ENCODE measurements at places on chromosomes 12 and 14.

- DNase-seq, result no peak
Observed at GRCh38 chr12:27123642-27124041, 41.3 kb upstream of the C12orf71 start.

DNA sequence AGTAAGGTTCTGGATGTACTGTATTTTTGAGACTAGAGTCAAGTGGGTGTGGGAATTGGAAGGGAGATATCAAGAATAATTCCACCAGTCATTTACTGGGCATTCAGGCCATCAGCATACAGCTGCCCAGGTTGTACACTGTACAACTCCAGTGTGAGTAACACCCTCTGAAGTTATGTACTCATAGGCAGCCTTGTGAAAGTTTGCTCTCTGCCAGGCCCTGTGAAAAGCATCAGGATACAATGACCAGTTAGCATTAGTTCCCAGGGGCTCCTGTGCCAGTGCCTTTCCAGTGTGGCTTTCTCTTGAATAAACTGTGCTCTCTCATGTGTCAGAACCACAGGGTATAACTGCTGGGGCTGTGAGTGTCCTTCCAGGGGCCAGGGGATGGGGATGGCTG, 89.7 kb downstream of the LGMN start:
- no peak for DNase-seq

- no peak for DNase-seq
Observed at GRCh38 chr12:62789851-62790250, 145.1 kb downstream of the PPM1H start.

- no peak for DNase-seq
Observed at GRCh38 chr14:60095781-60096450, 4.2 kb downstream of the PCNX4 start.

- no peak for DNase-seq
Observed at GRCh38 chr12:2785017-2785416, 9.8 kb upstream of the FKBP4 start.

DNA sequence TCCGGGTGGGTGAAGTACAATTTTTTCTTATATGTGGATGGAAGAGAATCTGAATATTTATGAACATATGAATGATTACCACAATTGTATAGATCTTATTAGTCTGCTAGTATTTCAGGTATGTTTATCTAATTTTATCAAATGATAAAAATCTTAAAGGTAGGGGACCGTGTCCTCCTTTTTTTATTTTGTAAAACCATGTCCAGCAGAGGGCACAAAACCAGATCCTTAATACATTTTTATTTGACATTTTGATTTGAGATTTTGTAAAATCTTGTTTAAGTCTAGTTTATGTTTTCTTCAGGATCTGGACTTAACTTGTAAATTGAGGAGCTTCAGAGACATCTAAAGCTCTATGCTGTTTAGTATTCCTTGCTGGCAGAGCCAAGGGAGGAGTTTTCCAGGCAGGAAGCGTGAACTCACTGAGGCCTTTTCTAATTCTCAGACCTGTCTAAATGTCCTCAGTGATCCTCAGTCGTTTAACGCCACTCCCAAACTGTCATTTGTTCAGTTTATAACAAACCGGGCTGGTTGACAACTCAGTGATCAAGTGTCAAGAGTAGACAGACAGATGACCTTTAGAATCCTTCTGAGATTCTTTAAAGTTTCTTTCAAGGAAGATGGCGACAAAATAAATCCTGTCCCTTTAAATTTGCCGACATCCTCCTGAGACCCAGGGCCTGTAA, 263.9 kb downstream of the KTN1 start:
- DNase-seq, result no peak

DNA sequence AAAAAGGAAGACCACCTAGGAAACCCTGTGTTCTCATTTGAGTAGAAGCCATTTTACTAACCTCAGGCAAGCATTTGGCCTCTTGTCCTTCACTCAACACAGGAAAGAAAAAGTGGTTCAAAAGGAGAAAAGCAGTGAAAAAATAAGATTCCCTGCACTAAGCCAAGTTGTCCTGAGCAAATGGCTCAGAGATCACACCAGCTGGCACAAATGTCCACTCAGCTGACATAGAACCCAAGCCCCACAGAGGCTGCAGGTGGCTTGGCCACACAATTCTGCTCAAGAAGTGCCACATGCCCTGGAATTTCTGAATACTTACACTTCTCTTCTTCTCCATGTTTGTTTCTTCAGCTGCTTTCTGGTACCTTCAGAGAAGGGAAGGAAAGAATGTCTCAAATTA, 52.0 kb downstream of the LIMA1 start:
- no peak for DNase-seq

GRCh38 chr12:5384015-5384414, 47.9 kb upstream of the NTF3 start:
- no peak for DNase-seq

DNA sequence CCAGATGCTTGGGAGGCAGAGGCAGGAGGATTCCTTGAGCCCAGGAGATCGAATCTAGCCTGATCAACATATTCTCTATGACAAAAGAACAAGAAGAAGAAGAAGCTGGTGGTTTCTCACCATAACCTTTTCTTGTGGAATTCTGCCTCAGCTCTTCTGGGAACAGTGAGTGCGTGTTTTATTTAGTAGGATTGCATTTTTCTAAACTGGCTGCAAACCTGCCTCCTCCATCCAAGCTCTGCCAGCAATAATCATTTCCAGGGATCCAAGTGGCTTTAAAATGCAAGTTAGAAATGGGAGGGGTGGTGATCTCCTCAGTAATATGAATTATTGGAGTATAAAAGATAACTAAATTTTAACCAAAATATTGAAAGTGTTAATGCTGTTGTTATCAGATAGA, 46.1 kb upstream of the MMP17 start:
- no peak for DNase-seq

GRCh38 chr14:104602315-104602932, 2.1 kb downstream of the TMEM179 start:
- no peak for DNase-seq

- no peak for DNase-seq
Observed at GRCh38 chr14:64092940-64093339, 201.2 kb downstream of the ESR2 start.

GRCh38 chr14:32620724-32621123, 291.6 kb downstream of the AKAP6 start:
- DNase-seq, result no peak

GRCh38 chr12:75936515-75937440, 94.8 kb downstream of the PHLDA1 start:
- DNase-seq, result no peak

GRCh38 chr12:71938728-71939385, at the start of gene TPH2:
TSS of gene TPH2 (plus strand) at chr12:71938845. CDS start at chr12:71938987, 142 bp downstream.
- no peak for DNase-seq

GRCh38 chr12:11595080-11595479, 54.4 kb upstream of the ETV6 start:
- no peak for DNase-seq

DNA sequence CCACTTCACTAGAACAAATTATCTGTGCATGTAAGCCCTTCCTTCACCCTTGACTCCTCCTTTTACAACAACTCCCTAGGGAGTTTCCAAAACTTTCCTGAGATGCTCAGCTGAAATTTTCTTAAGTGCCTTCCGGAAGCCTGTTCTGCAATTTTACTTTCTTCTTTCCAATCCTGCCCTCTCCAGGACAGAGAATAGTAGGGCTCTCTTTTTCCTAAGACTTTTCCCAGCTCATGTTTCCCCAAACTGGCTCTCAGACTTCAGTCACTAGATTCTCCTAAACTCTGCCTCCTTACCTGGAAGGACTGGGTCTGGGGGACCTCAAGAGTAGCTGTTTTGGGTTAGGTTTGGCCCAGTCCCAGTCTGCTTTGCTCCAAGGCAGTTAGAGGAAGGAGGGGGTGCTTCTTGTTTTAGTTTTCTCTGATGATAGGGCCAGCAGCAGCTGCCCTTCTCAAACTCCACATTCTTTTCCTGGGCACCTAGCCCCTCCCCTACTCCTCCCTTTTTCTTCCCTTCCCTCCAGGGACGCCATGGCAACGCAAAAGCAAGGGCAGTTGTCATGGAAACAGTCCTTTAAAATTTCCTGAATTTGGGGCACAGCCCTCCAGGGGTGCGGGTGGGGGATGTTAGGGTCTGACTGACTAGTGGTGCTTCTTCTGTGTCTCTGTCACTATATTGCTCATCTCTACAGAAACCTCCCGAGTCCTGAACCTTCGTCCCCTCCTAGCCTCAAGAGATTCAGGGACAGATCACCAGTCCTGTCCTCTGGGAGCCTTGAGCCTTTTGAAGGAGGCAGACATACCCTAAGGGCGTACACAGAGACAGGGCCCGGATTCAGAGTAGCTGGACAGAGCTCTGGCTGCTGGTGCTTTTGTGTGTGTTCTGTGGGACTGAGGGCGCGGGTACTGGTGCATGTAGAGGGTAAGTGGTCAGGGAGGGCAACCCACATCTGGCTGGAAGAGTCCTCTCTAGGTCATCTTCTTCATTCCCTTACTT, 17.0 kb downstream of the PPP1R1A start:
- no peak for DNase-seq

DNA sequence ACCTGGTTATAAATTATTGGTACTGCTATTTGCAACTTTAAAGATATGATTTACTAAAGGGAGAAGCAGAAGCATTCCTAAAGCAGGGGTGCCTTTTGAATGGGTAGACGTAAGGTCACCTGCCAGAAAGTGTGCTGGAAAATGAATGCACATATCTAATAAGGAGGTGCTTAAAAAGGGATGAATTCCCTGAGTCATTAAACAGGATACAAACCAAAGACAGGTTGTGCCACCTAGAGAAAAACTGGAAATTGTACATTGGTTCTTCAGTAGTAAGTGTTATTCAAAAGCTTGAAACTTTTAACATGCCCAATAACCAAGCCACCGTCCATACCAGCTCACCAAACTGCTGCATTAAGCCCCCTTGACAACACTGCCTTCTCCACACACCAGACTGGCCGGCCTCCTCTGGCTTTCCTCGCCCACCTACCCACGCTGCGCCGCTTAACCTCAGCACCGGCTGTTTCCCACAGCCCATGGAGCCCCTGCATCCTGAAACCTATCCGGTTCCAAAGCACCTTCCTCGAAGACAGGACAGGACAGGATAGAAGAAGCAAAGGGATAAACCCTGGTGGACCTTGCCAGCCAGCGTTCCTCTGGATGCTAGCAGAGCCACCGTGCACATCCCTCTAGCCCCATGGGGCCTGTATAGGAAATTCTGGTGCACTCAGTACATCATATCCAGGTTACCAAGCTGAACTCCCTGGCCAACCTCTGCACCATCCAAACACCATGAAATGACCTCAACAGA, 201.5 kb upstream of the CAND1 start:
- no peak for DNase-seq

- no peak for DNase-seq
Observed at GRCh38 chr14:94904636-94905035, 134.7 kb upstream of the GSC start.

DNA sequence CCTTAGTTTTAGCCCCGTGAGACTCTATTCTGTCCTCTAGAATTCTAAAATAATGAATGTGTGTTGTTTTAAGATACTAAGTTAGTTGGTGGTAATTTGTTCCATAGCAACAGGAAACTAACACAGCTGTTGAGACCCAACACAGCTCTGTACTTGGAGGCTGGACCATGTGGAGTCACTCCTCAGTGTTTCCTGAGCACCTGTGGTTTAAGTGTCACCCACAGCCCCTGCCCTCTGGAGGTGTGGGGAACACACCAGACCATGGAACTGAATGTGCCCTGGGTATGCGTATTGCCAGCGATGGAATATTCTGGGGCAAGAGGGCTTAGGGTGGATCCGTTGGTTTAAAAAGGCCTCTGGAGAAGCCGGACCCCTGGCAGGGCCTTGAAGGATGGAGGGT, 16.6 kb upstream of the GPR68 start:
- DNase-seq, result peak; percentile 35

- no peak for DNase-seq
Observed at GRCh38 chr12:89319122-89319521, 33.2 kb downstream of the DUSP6 start.

DNA sequence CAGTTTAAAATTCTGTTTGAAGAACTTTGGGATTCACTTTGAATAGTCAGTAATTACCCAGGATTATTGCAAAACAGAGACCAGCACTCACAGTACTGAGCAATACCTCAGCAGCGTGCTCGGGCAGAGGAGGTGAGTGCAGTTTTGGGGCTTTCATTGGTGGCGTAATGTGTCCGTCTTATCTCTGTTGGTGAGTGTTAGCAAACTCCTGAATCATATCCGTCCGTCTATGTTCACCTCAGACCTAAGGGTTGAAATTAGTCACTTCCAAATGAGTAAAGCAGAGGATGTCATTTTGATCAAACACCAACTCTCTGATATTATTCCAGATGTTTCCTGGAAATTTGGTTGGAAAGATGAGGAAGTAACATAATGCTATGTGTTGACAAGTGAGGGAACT, 82.8 kb downstream of the BORCS5 start:
- DNase-seq, result peak; percentile 73

DNA sequence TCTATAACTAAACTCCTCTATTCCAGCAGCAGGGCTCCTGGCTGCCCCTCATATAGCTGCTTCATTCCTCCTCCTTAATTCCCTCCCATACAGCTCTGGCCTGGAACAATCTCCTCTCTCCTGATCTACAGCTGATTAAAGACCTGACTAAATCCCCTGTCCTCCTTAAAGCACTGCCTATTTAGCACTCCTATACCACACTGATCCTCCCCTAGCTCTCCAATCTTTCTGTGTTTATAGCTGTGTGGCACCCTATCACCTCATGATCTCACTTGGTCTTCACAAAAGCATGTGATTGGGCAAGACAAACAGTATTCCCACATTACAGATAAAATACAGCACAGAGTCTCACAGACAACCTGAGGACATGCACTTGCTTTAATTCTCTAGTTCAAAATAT, 17.4 kb downstream of the FMNL3 start:
- DNase-seq, result no peak

- DNase-seq, result no peak
Observed at GRCh38 chr12:56864318-56864717, 69.9 kb downstream of the SDR9C7 start.

GRCh38 chr12:97556302-97556779, 93.7 kb downstream of the RMST start:
- no peak for DNase-seq

GRCh38 chr14:72722201-72722785, 171.6 kb downstream of the DPF3 start:
- no peak for DNase-seq

GRCh38 chr12:75996861-75997447, 34.6 kb downstream of the PHLDA1 start:
- no peak for DNase-seq

DNA sequence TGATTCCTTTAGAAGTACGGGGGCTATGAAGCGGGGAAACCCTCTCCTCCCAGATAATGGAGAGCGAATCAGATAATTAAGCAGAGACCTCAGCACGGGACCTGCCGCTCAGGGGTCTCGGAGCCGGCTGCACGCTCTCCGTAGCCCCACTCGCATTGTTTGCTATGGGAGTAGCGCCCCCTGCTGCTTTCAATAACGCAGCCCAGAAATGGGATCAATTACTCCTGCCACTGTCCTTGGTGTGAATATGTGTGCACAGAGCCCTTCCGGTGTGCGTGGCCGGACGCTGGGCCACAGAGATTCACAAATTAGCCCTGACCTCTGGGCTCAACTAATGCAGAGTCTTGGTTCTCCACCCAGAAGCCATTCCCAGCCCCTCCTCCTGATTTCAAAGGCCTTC, 76.4 kb upstream of the TMEM132C start:
- no peak for DNase-seq

- no peak for DNase-seq
Observed at GRCh38 chr12:116009805-116010204, 267.7 kb downstream of the MED13L start.

- DNase-seq, result no peak
Observed at GRCh38 chr12:55647027-55647426, 10.3 kb downstream of the OR10P1 start.

Data from CD4-positive, alpha-beta T cell treated with Interleukin-6 at 100 ng/mL for 8 hours (primary cell).